Hematopoietic multipotent progenitor cell treated with erythropoietin and hydrocortisone succinate and interleukin-3 and kit ligand, for 6 days (in vitro differentiated cells): ENCODE measurements at places on chromosomes 6 and 20.

- DNase-seq: no peak
Measured at GRCh38 chr6:154474648-154475428, 35.6 kb downstream of the CNKSR3 start.

- DNase-seq: peak; percentile 48
Measured at GRCh38 chr6:142881761-142882160, 63.2 kb downstream of the HIVEP2 start.

GRCh38 chr6:149859368-149859767, 4.8 kb downstream of the LRP11 start:
- DNase-seq: no peak

DNA sequence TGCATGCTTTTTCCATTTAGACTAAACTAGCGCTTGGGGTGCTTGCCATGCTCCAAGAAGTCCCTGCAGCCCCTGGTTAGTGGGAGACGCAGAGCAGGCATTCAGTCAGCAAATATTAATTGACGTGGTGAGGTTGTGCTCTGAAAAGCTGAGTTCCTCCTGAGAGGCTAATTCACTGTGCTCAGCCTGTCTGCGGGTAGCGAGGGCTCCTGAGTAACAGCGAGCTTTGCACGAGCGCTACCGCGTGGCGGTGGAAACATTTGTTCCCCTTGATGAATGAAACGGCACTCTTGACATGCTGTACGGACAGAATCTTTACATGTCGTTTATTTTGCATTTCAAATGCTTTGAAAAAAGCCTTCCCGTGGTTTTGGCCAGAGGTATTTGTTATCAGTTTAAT, 170.6 kb upstream of the AGPAT4 start:
- DNase-seq: peak; percentile 23

- DNase-seq: peak; percentile 78
Measured at GRCh38 chr6:18327626-18328025, 59.5 kb upstream of the RNF144B start.

GRCh38 chr6:111524735-111525134, 41.7 kb upstream of the REV3L start:
- DNase-seq: no peak

- no peak for DNase-seq
Measured at GRCh38 chr20:50911716-50912115, 19.5 kb downstream of the ADNP start.

DNA sequence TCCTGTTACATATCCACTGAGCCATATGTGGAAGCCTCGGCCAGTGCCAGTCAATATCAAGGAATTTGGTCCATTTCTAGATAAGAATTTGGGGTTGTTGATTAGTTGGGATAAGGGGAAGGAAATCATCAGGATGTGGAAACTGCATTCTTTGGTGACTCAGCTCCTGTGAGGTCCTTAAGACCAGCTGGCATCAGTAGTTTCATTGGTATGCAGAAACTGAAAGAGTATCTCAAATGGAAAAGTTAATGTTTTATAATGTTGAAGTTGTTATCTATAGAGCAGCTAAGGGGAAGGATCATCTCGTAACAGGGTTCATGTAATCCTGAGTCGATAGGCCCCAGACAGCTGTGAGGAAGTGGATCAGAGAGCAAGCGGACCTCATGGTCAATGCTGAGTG, 87.9 kb upstream of the PRND start:
- DNase-seq: no peak

DNA sequence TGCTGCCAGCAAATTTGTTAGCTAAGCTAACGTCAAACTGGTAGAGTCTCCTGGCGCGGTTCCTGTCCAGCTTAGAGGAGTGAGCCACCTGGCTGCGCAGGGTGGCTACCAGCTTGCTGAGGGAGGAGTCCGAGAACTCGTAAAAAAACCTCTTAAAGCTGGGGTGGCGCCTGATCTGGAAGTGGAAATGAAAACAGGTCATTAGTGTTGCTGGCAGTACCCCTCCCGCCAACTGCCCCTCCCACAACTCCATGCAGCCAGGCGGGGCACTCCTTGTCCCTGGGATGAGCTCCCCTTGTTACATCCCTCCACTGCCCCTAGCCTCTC, 17.3 kb downstream of the BNIP5 start:
- DNase-seq: no peak

DNA sequence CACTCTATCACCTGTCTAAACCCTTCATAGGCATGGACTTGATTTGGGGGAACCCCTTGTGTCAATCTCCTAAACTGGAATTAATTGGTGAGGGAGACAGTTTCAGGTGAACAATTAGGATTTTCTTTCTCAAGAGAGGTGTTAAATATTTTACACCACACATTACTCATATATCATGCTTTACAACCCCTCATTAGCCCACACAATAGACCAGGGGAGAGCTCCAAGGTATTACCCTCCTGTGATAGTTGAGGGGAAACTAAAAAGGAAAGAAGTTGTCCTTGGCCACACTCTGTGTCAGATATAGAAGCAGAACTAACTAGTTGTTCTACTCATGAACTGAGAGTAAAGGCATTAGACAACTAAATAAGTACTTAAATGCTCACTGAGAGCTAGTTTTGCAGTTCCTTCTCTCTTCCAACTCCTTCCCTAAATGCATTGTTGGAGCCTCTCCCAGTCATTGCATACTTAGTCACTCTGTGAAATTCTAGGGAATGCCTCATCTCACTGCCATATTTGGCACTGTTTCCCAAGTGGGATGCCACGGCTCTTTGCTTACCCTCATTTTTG, 183.7 kb upstream of the CEP162 start:
- no peak for DNase-seq

GRCh38 chr6:30735668-30736314, 6.7 kb downstream of the FLOT1 start:
- no peak for DNase-seq

GRCh38 chr20:54149765-54150264, 24.0 kb downstream of the CYP24A1 start:
- no peak for DNase-seq

DNA sequence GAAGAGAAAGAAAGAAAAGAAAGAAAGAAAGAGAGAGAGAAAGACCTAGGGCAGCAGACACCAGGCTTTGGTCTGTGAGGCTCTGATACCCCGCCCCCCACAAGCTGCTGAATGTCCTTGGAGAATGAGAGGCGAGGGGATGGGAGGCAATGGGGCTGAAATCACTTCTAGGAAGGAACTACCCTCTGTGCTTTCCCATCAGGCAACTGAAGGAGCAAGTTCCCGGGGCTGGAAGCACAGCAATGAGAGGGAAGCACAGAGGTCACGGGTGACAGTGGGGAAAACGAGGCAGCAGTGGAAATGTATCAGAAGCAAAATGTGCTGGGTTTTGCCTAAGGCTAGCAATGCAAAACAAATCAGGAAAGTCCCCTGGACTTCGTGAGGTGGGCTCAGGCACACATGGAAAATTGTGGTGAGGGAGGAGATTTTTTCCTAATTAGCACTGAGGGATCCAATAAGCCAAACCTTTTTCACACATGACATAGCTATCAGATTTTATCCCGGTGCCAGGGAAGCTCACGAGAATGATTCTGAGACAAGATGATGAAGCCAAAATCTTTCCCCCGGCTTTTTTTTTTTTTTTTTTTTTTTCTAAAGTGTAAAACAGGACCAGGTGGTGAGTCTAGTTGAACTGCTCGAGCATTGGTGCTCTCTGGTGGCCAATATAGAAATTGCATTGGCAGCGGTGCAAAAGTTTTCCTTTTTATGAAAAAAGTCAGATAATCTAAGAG, 16.8 kb upstream of the ARFGEF2 start:
- peak; percentile 85 for DNase-seq

GRCh38 chr20:22426772-22427171, 157.6 kb downstream of the FOXA2 start:
- no peak for DNase-seq

DNA sequence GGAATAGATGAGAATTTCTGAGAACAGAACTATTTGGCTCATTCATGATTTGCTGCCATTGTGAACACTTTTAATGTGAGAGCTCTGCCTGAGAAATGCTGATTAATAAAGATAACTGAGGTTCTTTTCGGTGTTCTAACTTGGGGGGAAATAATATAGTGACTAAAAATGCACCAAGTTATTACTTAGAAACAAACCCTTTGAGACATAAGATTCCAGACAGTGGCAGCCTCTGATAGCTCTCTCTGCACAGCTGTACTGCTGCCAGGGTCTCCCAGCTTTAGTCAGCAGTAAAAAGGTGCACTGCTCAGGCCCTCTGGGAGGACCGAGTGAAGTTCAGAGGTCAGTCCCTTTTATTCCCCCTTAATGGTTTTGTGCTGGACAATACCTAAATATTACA, 2.5 kb upstream of the PRDM1 start:
- no peak for DNase-seq

GRCh38 chr6:40912158-40912946, 126.7 kb downstream of the UNC5CL start:
- peak; percentile 81 for DNase-seq

DNA sequence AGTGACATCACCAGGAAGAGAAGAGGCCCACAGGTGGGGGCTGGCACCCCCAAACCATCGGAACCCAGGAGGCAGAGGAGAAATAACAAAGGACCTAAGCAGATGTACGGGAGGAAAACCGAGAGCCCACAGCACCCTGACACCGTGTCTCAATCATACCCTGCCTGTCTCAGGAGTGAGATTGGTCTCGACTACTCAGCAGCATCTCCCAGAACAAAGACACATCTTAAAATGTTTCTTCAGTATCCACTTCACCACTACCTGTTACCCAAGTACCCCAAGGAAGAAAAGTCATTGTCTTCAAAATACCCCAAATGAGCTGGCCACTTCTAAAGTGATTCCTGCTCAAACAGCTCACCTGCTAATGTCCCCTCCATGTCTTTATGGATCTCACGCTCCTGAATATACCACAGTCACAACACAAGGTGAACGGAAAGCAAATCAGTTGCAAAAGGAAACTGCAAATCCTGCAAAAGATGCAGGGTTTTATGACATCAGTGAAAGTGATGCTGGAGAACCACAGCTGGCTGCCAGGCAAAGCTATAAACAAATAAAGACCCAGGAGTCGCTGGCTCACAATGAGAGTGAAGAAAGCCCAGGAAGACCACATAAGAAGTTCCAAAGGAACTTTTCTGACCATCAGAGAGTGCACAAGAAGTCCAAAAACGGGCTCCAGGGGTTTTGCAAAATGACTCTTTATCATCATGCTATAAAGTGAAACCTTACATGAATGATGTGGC, 44.1 kb downstream of the PREX1 start:
- no peak for DNase-seq

DNA sequence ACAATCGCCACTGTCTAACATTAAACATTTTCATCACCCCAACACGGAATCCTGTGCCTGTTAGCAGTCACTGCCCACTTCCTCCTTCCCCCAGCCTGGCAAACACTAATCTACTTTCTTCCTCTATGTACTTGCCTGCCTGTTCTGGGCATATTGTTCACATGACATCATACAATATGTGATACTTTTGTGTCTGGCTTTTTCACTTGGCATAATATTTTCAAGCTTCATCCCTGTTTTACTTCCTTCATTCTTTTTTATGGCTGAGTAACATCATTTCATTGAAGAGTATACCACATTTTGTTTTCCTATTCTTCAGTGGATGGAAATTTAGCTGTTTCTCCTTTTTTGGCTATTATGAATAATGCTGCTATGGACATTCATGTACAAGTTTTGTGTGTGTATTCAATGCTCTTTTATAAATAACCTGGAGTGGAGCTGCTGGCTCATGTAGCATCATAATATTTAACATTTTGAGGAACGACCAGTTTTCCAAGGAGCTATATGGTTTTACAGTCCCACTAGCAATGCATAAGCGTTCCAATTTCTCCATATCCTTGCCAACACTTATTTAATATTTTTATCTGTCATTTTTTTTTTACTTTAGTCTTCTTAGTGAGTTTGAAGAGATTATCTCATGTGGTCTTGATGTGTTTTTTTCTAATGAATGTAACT, 360.1 kb downstream of the HDGFL1 start:
- DNase-seq: peak; percentile 29

- no peak for DNase-seq
Measured at GRCh38 chr6:21457647-21458046, 135.9 kb upstream of the SOX4 start.

DNA sequence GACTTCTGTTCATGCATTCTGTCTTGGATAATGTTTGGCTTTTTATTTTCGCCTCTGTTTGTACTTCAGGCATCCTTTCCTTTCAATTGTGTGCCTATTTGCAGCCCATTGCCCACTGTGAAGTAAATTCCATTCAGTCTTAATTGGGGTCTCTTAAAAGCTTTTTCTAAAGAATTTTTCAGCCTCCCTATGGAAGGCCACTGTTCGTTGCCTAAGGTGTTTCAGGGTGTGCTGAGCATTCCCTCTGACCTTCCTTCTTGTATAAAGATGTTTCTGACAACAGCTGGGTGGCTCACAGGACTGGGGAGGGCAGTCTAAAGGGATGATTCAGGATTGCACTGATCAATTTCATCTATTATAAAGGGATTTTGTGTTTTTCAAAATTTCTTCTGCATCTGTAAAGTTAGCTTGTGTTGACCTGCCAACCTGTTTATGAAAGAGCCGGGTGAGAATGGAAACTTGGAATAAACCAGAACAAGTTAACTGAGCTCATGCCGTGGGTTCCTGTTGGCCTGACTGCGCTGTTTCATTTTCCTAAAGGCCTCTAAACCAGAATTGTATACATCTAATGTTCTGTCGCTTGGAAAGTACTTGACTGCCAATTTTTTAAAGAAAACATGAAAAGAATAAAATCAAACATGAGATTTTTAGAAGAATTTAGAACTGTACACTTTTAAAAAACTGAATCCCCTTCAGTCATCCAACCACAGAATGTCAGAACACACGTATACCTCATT, 14.3 kb downstream of the PHACTR2 start:
- DNase-seq: no peak

DNA sequence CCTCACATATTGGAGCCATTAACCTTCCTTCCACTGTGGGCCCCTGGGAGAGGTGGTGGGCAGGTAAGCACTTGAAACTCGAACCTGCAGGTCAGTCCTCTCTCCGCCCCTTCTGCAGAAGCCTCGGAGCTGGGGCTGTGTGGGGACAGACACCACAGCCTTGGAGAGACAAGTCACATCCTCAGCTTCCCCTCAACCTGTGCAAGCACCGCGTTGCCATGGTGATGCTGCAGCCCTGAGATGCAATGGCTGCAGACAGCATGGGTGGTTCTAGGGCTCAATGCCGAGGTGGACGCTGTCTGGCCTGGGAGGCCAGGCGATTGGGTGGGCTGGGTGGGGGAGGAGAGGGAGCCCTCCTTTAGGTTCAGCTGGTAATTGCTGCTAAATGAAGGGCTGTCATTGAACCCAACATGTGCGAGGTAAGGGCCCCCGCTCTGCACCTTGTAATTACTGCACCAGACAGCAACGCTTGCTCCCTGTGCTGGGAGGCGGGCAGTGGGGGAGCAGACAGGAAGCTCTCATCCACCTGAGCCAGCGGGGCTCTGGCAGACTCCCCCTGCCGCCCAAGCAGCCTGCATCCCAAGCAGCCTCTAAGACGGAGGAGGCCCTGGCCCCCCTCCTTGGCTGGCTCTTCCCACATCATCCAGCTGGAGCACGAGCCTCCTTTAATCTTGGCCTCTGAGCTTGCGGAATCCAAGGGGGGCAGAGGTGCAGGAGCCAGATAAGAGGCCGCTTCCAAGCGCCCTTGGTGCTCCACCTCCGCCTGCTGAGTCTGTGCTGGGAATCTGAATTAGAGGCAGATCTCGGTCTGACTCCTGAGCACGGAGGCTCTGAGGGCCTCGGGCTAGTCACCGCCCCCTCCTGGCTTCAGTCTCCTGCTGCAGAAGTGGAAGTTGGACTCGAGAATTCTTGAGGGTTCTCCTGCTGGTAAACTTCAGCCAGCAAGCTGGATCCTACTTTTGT, 39.8 kb upstream of the CDH22 start:
- no peak for DNase-seq

- DNase-seq: no peak
Measured at GRCh38 chr20:10362674-10363073, 71.3 kb downstream of the MKKS start.

- DNase-seq: peak; percentile 12
Measured at GRCh38 chr6:135226537-135226936, 45.4 kb downstream of the MYB start.

GRCh38 chr6:38738261-38738660, 23.1 kb downstream of the DNAH8 start:
- no peak for DNase-seq
